ENCODE measurements at places on chromosomes 5 and 9.
A peak's percentile ranks its signal among the peaks of the same experiment; 100 is the strongest.

- no peak for DNase-seq
Observed at GRCh38 chr5:126641387-126641786, 40.6 kb downstream of the PHAX start.

DNA sequence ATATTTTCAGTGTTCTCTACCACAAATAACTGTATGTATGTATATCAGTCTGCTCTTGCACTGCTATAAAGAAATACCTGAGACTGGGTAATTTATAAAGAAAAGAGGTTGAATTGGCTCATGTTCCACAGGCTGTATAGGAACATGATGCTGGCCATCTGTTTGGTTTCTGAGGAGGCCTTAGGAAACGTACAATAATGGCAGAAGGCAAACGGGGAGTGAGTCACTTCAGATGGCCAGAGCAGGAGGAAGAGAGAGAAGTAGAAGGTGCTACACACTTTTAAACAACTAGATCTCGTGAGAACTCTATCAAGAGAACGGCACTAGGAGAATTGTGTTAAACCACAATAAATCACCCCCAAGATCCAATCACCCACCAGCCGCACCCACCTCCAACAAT, 121.7 kb downstream of the ADAMTS6 start:
- no peak for DNase-seq

DNA sequence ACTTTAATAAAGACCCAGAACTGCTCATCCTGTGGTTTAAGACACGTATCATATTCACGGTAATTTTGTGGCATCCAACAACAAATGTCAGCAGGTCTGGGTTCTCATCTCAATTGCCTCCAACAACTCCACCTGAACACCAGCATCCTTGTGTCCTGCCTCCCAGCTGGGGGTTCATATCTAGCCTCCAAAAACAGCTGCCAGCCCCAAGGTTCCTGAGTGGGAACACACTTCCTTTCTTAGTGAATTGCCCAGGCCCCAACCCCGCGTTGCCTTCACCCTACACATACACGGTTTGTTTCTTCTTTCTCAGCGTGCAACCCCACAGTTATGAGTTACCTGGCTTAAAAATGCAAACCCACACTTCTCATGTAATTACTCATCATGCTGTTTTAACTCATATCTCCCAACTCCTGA, 77.9 kb downstream of the SEMA4D start:
- DNase-seq = no peak

DNA sequence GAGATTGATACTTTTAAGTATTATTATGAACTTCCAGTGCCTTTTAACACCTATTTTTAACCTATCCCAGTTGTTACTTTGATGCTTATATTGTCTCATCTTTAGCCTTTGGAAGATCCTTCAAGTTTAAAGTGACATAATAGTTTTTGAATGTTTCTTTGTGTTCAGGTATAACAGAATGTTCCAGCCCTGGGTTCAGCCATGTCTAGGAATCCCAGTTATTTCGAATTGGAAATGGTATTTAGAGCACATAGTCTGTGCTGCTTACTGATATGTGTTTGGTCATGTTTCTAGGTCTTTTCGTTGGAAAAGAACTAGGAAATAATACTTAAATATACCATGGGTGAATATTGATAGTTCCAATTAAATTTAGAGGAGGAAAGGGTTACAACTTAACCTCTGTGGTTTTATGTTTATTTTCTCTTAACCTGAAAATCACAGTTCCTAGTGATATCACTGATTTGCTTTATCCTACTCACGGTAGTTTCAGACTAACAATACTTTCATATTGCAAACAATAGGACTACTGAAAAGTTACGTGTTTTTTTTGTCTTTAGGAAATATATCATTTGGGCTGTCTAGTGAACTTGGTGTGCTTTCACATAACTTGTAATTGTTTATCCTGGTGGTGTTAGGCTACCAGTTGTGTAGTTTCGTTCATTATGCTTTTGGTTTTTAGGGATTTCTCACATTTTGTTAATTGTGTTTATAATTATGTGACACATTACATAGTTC, 37.8 kb downstream of the UHRF2 start:
- no peak for DNase-seq

DNA sequence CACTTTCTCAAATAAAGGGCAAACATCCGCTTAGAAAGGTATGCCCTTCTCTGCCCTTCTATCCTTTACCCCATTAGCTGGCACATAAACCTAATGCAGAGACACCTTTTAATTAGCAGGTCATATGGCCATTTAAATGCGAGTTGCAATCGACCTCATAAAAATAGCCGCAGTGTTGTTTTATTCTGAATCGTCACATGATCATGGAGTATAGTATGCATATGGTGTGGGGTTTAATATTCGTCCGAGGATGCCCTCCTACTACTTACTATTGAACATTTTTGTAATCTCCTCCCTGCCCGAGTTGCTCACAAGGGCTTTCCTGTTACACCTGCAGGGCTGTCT, 72.0 kb downstream of the PIK3R1 start:
- no peak for DNase-seq

DNA sequence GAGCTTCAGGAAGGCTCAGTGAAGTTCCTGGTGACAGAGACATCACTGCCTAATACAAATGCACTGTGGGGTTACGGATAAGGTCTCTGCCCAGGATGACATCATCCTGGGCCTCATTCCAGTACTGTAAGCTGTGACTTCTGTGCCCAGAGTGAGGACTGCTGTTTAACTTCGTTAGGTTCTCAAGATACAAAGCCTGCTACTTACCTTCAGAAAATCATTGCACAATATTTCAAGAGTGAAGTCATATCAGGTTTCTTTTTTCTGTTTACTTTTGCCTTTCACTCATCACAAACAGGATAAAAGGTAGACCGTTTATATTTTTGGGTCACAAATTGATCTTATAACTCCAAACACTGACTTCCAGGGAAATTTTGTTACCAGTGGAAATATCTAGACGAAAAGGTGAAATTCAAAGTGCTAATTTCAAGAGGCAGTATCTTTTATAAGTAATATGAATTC, 241.2 kb downstream of the PIK3R1 start:
- DNase-seq = no peak

DNA sequence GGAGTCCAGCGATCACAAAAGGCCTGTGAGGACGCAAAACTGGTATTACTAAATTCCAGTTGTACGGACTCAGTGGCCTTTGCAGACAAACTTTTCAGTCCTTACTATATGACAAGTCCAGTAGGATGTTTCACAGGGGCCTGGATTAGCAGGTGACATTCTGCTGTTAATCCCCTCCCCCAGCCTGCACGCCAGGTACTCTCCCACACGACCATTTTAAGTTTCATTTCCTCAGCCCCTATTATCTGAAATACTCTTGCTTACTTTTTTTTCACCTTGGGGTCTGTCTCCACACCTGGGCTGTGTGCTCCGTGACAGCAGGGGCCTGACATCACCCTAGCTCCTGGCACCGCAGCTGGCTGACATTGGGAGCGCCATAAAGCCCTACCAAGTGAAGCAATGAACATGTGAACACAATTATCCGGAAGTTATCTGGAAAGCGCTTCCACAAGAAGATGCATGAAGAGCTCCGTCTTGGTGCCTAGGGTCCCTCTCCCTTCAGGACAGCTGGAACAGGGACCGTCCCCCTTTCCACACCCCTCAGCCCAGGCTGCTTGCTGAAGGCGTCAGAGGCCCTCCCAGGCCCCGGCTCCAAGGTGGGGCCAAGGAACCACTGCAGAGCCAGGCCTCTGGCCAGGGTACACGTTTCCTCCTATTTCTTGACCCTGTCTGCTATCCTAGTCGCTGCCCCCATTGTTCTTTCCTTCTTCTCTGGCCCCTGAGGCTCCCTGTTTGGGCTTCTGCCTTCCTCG, 39.7 kb upstream of the ZNF622 start:
- DNase-seq = no peak

- peak; percentile 57 for DNase-seq
Observed at GRCh38 chr9:105403552-105404248, 44.1 kb upstream of the FSD1L start.

- DNase-seq = no peak
Observed at GRCh38 chr5:123810253-123810652, 298.3 kb downstream of the CSNK1G3 start.

- no peak for DNase-seq
Observed at GRCh38 chr5:31783086-31783645, 144.2 kb downstream of the PDZD2 start.

GRCh38 chr5:71693828-71694427, 25.1 kb upstream of the CARTPT start:
- peak; percentile 47 for DNase-seq

DNA sequence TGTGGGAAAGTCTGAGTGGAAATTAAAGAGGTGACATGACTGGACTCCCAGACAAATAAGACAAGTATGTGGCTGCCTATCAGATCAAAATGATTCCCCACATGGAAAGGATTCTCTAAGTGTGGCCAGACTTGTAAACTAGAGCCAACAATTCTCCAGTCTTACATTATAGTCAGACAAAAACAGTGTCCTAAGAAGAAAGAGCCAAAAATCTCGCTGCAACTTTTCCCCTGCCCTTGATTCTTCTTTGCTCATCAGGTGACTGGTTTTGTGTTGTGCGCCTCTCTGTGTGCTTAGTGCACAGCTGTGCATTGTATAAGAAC, 164.2 kb upstream of the TARS1 start:
- DNase-seq = no peak

DNA sequence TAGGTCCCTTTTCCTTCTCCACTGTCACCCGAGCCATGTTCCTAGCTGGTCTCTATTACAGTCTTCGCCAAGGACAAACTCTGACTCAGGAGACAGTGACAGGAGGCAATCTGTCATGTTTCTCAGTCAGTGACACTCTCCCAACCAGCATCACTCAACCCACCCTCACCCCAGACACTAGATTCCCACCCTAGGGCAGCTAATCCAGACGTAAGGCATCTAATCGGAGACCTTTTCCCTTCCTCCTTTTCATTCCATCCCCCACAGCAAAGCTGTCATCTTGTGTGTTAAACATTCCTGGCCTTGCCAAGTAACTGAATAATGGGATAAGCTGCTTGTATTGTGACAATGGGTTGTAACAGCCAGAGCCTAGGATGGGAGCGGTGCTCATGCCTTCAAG, 95.2 kb downstream of the SNX18 start:
- no peak for DNase-seq

DNA sequence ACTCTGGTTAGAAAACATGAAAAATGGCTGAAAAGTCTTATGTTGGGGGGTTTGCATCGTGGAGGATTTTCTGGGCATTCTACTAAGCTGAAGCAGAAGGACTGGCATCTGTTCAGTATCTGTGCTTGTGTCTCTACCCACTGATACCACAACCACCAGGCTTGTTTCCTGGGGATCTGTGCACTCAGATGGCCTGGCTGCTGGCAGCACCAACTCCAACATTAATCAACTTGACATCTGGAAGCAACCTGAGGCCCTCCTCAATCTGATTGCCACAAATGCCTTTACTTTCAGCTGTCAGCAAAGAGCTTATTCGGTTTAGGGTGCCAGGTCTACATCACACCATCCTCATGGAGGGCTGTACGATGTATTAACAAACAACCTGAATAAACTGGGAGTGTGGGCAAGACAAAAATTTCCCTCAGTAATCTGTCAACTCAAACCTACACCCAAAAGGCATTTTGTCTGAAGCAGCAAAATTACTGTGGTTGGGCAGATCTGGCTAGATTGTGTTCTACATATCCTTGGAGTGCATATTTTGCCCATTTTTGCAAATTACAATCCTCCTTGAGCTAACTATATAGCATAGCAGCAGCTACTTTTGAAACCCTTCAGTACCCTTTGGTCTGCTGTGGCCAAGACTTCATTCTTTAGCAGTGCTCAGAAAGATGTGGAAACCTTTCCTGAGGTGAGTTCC, 74.6 kb downstream of the FOXD1 start:
- DNase-seq = no peak

GRCh38 chr9:89888677-89889076, 283.9 kb downstream of the GADD45G start:
- no peak for DNase-seq

GRCh38 chr9:5917888-5918287, 27.2 kb downstream of the MLANA start:
- no peak for DNase-seq

DNA sequence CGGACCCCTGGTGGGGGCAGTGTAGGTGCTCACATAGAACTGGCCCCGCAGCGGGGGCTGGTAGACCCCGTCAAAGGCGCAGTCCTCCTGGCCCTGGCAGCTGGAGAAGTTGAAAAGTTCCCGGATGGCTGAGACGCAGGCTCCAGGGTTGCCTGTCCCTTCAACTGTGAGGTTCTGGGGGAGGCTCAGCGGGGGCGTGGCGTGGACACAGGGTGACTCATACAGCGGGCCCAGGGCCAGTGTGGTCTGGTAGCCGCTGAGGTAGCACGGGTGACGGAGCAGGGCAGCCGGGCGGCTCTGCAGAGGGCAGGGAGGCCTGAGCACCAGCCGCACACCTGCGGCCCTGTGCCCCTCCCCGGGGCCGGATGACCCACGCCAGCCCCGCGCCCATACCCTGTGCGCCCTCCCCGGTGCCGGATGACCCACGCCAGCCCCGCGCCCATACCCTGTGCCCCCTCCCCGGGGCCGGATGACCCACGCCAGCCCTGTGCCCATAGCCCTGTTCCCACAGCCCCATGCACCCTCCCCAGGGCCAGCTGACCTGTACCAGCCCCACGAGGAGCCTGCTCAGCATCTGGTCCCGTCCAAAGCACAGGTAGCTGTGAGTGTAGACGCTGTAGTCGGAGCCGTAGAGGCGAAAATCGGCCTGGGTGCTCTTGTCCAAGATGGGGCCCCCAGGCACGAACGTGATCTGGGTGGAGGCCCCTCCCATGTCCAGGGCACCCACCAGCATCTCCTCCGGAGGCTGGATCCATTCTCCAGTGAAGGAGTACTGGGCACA, 5.0 kb downstream of the ENTPD8 start:
- DNase-seq = no peak

GRCh38 chr9:4939118-4939561, 45.9 kb upstream of the JAK2 start:
- DNase-seq = no peak

- DNase-seq = no peak
Observed at GRCh38 chr9:113570749-113571711, 107.5 kb downstream of the RGS3 start.

GRCh38 chr9:130659699-130660248, 4.6 kb upstream of the PRDM12 start:
- DNase-seq = no peak

GRCh38 chr5:95836544-95836943, 14.0 kb upstream of the GLRX start:
- DNase-seq = no peak

GRCh38 chr5:122844910-122845228, 544 bp upstream of the SNX24 start:
- no peak for DNase-seq

- DNase-seq = no peak
Observed at GRCh38 chr9:135499326-135500070, 984 bp upstream of the MRPS2 start.

DNA sequence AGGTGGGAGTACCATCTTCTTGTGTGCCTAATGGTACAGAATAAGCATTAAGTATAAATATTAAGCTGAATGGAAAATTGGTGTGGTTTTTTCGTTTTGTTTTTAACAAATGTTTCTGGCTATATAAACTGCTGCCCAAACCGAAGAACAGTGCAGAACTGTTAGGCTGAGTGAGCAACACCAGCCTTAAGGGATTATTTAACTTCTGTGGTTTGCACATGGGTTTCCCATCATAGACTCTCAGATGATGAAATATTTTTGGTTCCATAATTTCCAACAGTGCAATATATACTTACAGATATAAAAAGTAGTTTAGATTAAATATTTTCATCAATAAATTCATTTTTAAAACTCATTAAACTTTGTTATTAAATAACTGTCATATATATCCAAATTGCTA, 16.4 kb downstream of the C5orf63 start:
- DNase-seq = no peak
